Activated CD4-positive, alpha-beta T cell treated with anti-CD3 and anti-CD28 coated beads for 1 hour (primary cell): ENCODE measurements at places on chromosomes 5 and 9.

DNA sequence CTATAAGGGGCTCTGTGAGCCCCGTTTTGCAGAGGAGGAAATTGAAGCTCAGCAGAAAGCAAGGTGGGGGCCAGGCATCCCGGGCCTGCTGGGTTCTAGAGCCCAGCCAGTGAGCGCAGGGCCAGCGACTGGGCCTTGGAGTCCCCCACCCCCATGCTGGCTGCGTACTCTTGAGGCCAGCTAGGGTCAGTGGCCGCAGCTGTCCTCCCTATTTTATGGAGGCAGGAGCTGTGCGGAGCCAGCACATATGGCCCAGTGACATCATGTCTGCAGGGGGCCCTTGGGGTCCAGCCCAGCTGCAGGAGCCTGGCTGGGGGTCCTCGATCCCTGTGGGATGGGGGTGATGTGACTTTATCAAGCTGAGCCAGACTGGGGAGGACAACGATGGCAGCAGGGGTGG lies 71.3 kb downstream of the HMCN2 start:
- DNase-seq: no peak

GRCh38 chr9:37476930-37477329 lies 8.8 kb upstream of the POLR1E start:
- no peak for DNase-seq

DNA sequence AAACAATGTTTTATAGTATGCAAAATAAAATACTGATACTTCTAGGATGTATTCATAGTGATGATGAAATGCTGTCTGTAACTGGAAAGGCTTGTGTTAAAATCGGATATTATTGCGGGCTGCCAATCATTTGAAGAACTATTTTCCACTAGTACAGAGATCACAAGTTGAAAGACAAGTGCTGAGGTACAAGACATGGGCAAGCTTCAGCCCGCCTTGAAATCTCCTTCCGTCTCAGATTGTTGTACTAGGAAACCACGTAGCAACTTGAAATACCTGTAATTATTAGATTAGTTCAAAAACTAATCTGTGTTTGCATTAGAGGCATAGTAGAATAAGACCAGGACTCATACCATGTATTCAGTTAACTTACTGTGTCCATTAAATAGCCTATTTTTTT lies 218.2 kb downstream of the ARHGEF28 start:
- no peak for DNase-seq

- DNase-seq: peak; percentile 79
Measured at GRCh38 chr9:131349881-131350563, 43.9 kb upstream of the PRRC2B start.

DNA sequence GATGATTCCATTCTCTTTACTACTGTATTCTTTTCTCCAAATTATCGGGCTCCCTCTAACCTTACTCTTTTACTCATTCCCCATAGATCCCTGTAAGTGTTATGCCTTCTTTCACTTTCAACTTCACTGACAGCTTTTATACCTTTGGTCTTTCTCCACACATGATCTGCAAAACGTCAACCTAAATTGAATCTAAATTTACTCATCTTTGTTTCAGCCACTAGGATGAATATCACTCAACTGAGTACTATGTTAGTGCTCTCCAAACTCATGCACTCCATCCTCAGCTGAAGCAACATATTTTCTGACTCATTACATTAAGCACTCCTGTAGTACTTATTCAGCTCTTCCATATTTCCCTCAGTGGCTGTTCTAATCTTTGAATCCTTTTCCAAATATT lies 133.4 kb downstream of the ADAMTS19 start:
- DNase-seq: no peak

GRCh38 chr9:110161940-110162339 lies 46.0 kb downstream of the C9orf152 start:
- DNase-seq: no peak

- DNase-seq: no peak
Measured at GRCh38 chr5:7576023-7576715, 180.2 kb downstream of the ADCY2 start.

GRCh38 chr9:18594837-18595236 lies 120.9 kb downstream of the ADAMTSL1 start:
- DNase-seq: no peak

DNA sequence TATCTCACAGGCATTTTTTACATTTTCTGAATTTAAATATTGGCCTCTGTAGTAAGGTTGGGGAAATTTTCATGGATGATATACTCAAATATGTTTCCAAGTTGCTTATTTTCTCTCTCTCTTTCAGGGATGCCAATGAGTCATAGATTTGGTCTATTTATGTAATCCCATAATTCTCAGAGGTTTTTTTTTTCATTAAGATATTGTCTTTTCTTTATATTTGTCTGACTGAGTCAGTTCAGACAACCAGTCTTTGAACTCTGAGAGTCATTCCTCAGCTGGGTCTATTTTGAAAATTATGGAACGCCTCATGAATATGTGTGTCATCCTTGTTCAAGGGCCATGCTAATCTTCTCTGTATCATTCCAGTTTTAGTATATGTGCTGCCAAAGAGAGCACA lies 223.2 kb downstream of the PCSK1 start:
- DNase-seq: no peak

DNA sequence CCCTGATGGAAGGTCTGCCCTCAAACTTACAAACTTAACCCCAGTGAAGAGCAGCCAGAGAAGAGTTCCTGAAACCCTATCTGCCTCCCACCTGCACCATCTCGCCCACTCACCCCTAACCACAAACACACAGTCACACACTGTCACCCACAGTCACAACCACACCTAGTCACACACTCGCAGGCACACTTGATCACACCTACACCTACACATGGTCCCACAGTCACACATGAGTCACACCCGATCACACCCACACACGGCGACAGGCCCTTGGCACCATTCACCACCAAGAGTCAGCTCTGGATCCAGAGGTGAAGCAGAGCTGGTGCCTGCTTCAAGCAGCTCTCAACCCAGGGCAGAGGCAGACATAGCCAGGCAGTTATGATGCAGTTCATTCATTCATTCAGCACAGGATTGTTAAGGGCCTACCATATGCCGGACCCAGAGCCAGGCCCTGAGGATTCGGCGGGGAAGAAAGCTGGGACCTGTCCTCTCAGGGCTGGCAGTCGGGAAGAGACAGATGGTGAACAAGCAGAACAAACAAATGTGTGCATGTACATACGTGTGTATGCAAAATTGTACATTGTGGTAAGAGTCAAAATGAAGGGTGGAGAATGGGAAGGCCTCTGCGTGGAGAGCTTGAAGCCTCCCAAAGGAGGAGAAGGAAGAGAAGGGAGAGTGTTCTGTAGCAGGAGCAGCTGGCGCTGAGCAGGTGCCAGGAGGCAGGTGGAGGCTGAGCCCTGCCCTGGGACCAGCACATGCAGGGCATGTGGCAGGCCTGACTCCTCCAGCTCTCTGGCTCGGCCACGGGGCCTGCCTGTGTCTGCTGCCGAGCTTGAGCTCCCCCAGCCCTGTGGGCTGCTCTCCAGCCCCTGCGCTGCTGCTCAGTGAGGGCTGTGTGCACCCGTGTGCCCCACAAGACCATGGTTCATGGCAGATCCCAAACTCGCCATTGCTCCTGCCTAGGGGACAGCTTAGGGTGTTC lies 6.4 kb downstream of the TSPAN17 start:
- DNase-seq: peak; percentile 47

- no peak for DNase-seq
Measured at GRCh38 chr9:89738137-89738932, 133.5 kb downstream of the GADD45G start.

DNA sequence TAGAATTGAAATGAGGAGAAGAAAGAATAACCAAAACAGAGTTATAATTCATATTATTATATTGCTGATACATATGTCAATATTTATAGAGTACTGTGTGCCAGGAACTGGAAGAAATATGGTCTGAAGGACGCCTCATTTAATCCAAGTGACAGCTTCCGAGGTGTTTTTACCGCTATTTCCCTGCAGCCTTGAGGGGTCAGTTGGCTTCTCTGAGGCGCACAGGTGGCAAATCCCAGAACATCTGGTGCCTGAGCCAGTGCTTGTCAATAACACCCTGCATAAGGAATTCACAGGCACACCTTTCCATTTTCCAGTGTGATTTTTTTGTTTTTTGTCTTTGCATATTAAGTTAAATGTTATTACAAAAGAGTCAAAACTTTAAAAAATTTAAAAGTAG lies 43.3 kb upstream of the CTSL start:
- no peak for DNase-seq

- DNase-seq: peak; percentile 56
Measured at GRCh38 chr9:72280913-72281500, 84.0 kb downstream of the ZFAND5 start.

GRCh38 chr5:176916337-176916736 lies 17.2 kb upstream of the HK3 start:
- no peak for DNase-seq

- no peak for DNase-seq
Measured at GRCh38 chr5:119367502-119368237, 11.9 kb downstream of the TNFAIP8 start.

DNA sequence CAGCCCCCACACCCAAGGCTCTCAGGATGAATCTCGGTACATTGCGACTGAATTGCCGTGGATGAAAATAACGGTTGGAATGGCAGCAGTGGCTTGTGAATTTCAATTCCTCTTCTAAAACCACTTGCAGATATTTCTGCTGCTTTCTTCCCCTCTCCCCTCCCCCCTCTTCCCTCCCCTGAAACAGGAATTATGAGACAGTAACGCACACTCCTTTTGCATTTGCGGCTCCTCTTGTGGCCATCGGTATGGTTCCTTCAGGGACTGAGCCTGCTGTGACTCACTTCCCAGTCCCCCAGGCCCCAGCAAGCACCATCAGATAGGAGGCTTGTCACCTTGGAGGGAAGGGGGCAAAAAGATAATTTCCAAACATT lies 9.7 kb downstream of the DCANP1 start:
- no peak for DNase-seq

GRCh38 chr9:31135567-31135966 lies 1248.9 kb upstream of the ACO1 start:
- no peak for DNase-seq

DNA sequence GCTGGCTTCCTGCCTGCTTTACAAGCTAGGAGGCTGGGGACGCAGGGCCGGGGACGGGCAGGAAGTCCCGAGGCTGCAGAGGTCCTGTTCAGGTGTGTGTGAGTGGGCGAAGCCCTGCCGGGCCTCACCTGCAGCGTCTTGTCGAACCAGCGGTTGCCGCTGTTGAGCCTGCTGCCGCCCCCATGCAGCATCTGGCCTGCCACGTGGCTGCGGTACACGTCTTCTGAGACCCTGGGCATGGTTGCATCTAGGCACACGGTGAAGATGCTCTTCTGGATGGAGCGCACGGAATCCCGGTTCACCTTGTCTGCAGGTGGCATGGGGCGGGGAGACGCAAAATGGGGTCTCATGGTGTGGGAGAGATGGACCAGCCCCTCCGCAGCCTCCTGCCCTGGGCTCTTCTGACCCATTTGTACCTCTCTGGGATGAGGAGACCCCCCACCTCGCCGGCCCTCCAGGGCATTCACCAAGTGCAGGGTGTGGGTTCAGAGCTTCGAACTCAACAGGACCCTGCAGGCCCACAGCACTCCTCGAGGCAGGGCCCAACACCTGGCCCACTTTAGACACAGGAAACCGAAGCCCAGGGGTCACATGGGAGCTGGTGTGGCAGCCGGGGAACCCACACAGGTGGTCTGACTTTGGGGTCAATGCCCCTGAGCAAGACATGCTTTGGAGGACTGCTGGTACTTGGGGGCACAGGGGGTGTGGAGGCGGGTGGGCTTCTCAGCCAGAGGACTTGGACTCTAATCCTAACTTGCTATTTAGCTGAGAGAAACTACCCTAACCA lies 10.0 kb downstream of the CRAT start:
- no peak for DNase-seq

- no peak for DNase-seq
Measured at GRCh38 chr5:68918306-68918705, 175.5 kb upstream of the SLC30A5 start.
